ENCODE measurements at places on chromosomes 1 and 21.

GRCh38 chr1:238177960-238178645 is 287.4 kb upstream of the ZP4 start:
- DNase-seq = no peak

DNA sequence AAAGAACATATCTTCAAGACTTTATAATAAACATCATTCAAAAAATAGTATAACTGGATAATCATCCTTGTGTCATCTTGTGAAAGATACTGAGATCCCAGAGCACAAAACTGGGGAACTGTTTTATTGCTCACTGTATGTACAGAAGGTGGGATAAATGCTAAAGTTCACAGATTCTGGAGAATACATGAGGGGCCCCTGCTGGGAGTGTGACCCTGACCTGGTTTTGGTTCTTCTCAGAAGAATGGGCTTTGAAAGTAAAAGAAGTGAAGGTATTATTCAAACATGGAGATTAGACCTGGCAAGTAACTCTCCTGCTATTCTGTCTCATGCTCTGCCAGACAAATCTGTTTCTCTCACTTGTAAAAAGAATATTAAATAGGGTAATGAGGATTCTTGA is 14.5 kb downstream of the WDR26 start:
- DNase-seq = no peak

DNA sequence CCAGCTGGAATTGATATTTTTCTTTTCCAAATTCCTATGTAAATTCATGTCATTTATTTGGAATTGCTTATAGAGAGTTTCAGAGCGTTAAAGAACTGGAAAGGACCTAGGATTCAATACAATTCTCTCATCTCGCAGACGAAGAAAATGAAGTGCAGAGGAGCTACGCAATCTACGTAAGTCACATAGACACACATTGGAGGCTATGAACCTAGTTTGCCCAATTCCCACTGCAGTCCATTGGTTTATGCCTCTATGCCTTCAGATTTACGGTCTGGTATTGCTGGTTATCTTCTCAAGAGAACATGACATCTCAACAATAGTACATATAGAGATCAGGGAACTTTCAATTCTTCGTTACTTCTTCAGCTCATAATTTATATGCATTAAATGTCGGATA is 971 bp upstream of the RNF2 start:
- peak; percentile 15 for DNase-seq

GRCh38 chr1:194431121-194431520 is 1244.7 kb upstream of the B3GALT2 start:
- no peak for DNase-seq

DNA sequence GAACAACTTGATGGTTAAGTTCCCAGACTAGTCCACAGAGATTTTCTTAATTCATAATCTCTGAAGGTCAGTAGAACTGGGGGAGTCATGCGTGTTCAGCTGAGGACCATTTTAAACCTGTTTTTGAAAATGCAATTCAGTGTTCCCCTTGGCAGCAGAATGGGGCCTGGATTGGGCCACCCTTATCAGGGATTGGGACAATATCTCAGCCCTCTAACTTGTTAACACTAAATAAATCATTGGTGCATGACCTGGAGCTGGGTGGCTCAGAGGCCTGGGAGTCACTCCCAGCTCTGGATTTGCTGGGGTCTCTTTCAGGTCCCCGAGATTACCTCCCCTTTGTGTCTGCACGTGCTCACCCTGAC is 55.3 kb downstream of the MRPS6 start:
- DNase-seq = no peak

- no peak for DNase-seq
These were observed 10.5 kb upstream of the LAX1 start for GRCh38 chr1:203754455-203754864.

GRCh38 chr1:6248932-6249738 is 5.2 kb downstream of the HES3 start:
- no peak for DNase-seq

- DNase-seq = no peak
These were observed 57.5 kb downstream of the ATP6V1G3 start for GRCh38 chr1:198483006-198483405.

DNA sequence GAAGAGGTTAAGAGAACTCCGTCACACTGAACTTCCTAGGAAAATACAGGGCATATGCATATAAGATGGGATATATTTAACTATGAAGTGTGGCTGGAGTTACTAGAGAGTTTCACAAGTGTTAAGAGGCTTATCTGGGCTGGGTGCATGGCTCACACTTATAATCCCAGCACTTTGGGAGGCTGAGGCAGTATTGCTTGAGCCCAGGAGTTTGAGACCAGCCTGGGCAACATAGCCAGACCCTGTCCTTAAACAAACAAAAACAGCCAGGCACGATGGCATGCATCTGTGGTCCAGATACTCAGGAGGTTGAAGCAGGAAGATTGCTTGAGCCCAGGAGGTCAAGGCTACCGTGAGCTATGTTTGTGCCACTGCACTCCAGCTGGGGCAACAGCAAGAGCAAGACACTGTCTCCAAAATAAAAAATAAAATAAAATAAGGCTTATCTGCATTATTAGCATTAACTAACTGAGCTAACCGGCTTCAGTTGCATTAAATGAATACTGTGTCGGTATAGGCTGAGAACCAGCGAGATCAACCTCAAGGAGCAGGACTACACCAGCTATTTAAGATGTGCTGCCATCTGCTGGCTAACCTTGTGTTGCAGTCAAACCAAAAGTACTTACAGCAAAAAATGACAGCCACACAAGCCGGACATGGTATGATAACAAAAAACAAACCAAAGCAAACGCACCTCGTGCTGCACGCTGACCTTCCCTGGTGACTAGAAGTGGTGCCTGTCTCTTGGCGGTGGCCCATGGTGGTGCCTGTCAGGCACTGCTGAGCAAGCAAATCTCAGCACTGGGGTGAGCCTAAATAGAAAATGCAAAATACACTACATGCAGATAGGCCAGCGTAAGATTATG is 19.7 kb upstream of the RBBP5 start:
- peak; percentile 83 for DNase-seq

DNA sequence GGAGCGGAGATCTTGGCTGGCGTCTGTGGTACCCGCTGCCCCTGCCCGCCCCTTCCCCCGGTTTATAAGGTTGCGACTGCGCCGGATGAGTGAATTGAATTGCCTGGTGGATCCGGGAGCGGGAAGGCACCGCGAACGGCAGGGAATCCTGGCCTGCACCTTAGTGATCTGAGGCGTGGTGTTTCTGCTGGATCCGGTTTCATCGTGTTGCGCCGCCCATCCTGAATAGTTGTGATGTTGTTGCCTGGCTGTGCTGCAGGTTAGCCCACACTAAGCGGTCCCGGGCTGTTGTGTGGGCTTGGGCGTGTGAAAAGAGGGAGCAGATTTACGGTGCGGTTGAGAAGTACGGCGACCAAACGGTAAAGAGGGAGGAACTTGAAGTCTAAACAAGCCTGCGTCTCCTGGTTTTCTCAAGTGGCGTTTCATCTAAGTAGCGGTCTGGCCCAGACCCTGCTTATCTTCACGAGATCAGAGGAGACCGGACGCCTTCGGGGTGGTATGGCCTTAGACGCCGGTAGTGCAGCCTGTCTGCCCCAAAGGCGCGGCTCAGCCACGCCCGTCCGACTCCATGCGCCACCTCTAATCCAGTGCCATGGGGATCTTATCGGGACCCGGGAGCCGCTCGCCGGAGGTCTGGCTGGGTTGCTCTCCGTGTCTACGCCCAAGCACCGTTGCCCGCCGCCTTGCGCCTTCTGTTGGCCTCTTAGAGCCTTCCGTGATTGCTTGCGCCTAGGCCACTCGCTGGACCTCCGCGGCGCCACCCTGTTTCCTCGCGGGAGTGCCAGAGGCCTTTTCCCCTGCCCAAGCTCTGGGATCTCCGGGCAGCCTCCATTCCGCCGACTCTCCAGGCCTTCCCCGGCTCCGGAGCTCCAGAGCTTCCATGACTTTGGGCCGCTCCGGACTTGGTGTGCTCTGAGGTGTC is 87.5 kb upstream of the RHOU start:
- DNase-seq = peak; percentile 63

DNA sequence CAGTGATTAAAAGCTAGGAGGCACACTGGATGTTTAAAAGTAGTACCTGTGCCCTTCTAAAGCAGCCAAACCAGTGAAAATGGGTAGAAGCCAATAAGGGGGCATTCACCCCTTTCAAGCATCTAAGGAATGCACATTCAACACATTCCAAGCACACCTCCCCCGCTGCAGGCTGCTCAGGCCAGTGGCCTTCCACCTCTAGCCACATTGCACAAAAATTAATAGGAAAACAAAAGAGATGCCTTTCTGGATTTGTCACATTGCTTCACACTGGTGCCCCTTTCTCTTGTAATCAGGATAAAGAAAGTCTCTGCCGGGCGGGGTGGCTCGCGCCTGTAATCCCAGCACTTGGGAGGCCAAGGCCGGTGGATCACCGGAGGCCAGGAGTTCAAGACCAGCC is 834.0 kb downstream of the USP25 start:
- no peak for DNase-seq

DNA sequence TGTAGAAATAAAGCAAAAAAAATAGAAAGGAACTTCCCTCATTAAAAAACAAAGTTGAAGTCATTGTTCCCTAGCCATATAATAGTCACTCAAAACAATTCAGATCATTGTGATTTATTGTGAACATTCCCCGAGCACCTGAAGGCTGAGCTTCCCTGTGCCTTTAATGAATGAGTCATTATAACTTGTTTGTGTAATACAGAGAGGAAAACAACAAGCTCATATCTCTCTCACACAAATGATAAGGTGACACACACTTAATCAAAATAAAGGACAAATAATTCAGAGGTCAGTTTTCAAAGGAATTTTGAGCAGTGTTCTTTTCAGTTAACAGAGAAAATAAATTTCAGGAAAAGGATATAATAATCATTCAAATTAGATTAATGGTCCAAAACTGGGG is 326.2 kb downstream of the DUSP10 start:
- no peak for DNase-seq

GRCh38 chr1:32180186-32181060 is 948 bp downstream of the TXLNA start:
- DNase-seq = peak; percentile 62

GRCh38 chr1:56457756-56458375 is 121.5 kb downstream of the PLPP3 start:
- no peak for DNase-seq

DNA sequence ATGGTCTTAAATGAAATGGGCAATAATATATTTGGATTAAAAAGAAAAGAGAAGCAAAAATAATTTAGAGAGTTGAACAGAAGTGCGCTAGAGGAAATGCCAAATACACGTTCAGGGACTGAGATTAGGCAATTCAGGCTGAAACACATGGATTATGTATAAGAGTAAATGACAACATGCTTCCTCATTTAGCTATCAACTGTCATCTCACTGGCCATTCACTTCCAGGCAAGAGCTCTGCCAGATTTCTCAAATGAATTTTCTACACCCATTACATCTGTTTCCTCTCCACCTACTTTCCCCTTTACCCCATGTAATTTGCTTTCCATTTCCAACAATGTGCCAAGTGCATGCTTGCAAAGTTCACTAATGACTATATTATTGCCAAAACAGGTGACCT is 582.4 kb downstream of the LTN1 start:
- peak; percentile 25 for DNase-seq

DNA sequence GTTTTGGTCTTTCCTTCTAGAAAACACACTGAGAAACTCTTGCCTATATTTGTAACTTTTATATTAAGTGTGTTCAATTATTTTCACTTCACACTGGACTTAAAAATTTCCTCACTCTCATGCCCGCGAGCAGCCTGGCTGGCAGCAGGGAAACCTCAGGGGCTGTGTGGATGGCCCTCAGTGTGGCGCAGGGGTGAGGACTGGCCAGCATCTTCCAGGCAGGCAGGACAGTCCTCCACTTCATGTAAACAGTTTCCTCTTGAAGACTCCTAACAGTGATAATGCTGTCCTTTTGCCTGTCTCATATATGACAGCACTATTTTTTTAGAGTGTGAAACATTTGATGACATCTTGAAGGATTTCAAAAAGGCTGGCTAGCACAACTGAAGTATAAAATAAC is 618.6 kb downstream of the KIF26B start:
- no peak for DNase-seq

GRCh38 chr1:156767879-156768604 is 707 bp downstream of the PRCC start:
- DNase-seq = peak; percentile 61

- no peak for DNase-seq
These were observed 132.0 kb upstream of the C1orf21 start for GRCh38 chr1:184254849-184255248.

DNA sequence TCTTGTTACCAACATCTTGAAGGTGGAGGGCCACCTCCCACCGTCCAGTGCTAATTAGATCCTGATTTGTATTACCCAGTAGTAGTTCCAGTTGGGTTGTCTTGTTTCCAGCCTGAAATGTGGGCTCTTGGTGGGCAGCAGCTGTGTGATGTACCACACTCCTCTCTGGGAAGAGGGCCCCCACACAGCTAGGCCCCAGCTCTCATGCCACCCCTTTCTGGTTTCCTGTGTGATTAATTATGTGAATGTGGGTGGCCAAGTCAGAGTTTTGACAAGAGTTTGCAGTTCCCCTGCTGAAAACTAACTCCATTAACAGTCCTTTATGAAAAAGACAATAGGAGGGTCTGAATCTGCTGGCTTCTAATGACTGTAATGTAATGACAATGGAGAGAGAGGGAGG is 3.8 kb downstream of the HMGB4 start:
- DNase-seq = no peak

DNA sequence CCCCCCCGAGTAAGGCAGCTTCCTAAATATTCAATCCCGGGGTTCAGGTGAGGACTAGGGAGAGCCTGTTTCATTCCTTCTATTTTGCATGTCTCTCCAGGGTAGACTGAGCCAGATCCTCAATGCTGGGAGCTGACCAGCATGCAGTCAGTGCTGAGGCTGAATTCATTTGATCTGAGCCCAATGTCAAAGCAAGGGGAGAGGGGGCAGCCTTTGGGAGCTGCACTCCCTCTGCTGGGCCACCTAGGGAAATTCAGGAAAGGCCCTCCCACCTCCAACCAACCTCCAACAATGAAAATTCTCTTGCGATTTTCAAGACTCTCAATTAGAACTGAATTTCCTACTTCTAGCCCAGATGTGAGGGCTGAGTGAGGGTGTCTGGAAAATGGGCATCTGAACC is 371.2 kb downstream of the NPHP4 start:
- peak; percentile 36 for DNase-seq

DNA sequence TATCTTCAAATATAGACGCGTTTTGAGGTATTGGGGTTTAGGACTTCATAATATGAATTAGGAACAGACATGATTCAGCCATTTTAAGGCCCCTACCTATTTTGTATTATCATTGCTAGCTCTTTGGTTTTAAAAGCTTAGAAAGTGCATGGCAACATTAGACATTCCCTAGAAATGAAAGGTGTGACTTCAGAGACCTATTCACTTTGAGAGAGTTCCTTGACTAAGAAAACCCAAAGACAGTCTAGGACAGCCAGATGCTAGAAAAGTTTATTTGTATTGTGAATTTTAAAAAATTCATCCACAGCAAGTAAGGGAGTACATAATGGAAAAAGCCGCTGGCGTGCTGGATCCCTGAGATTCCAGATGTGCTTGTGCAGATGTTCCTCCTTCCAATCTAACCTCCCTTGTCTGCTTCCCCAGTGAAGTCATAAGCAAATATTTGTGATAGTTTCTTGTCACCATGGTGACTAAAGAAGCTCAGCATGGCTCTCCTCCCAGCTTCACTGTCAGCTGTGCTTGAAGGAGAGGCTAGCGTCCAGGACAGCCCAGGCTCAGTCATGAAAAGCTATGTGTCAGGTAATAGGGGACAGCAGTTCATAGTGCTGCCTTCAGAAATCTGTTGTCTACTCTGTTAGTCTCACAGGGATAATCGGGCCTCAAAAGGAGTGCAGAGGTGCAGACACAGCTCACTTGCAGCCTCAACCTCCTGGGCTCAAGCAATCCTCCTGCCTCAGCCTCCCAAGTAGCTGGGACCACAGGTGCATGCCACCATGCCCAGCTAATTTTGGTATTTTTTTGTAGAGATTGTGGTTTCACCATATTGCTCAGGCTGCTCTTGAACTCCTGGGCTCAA is 34.8 kb downstream of the KPNA6 start:
- DNase-seq = no peak

Data from NB4 (cell line).